AG04449 (cell line): ENCODE measurements at places on chromosomes 16 and 17.

DNA sequence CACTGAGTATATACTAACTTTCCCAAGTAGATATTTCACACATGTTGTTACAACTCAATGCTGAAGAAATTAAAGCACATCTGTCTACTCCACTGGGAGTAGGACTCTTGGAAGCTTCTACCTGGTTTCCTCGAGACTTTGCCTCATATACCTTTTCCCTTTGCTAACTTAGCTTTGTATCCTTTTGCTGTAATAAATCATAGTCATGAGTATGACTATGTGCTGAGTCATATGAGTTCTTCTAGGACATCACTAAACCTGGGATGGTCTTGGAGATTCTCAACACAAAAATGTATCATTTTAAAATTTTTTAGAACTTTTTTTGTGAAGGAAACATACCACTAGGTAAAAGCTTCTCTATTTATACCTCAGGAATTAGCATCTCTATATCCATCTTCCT lies 39.8 kb downstream of the ABCA5 start:
- DNase-seq: no peak

DNA sequence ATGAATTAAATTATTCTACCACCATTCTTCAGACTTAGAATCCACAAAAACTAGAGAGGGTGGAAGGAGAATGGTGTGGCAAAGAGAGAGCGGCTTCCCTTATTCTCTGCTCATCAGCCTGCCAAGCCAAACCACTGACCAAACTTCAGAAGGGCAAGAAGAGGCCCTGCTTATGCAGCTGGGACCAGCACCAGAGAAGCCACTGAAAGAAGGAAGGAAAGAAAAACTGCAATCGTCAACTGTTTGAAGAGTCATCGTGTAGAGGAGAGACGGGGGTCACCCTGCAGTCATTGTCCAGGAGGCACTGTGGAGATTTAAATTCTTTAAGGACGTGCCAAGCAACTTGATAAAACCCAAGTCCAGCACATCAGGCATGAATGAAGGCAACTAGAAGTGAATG lies 15.6 kb downstream of the PMP22 start:
- DNase-seq: no peak

GRCh38 chr17:40451420-40451819 lies 8.2 kb downstream of the IGFBP4 start:
- DNase-seq: no peak

- DNase-seq: no peak
These were observed 9.8 kb downstream of the GEMIN4 start for GRCh38 chr17:742147-742793.

- DNase-seq: no peak
These were observed 67.7 kb upstream of the ARL4D start for GRCh38 chr17:43330876-43331639.

GRCh38 chr17:57935833-57936807 lies 19.1 kb downstream of the CUEDC1 start:
- no peak for DNase-seq
